Inflammatory macrophage treated with lipopolysaccharide for 1 hour (primary cell): ENCODE measurements at places on chromosomes 11 and 22.

DNA sequence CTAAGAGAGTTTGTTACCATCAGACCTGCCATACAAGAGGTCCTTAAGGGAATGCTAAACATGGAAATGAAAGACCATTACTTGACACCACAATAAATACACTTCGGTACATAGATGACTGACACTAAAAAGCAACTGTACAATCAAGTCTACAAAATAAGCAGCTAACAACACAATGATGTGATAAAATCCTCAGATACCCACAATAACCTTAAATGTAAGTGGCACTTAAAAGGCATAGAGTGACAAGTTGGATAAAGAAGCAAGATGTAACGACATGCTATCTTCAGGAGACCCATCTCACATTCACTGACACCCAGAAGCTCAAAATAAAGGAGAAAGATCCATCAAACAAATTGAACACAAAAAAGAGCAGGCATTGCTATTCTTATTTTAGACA is 107.6 kb downstream of the LRRC4C start:
- DNase-seq = no peak

DNA sequence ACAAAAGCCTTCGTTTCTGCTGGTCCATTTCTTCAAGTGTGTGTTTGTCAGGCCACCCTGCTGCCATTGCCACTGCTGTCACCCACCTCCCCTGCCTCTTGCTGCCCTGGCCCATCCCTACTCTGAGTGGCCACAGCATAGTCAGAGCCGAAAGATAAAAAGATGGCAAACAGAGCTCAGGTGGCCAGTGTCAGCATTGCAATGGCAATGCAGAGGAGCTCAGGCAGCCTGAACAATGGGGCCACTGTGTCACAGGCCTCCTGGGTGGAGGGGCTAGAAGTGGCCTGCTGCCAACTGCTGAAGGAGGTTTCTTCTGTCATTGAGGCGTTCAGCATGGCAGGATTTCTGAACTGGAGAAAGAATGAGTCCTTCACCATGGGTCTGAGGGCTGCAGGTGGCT is 137.1 kb downstream of the CSNK2A3 start:
- DNase-seq = no peak

GRCh38 chr22:39997939-39998726 is 3.4 kb downstream of the FAM83F start:
- DNase-seq = no peak

GRCh38 chr11:5476186-5476819 is 12.2 kb upstream of the OR52D1 start:
- peak; percentile 65 for DNase-seq

- DNase-seq = no peak
Observed at GRCh38 chr22:43919106-43919973, 4.3 kb upstream of the PNPLA3 start.

GRCh38 chr11:22520521-22520920 is 105.1 kb downstream of the FANCF start:
- DNase-seq = no peak

DNA sequence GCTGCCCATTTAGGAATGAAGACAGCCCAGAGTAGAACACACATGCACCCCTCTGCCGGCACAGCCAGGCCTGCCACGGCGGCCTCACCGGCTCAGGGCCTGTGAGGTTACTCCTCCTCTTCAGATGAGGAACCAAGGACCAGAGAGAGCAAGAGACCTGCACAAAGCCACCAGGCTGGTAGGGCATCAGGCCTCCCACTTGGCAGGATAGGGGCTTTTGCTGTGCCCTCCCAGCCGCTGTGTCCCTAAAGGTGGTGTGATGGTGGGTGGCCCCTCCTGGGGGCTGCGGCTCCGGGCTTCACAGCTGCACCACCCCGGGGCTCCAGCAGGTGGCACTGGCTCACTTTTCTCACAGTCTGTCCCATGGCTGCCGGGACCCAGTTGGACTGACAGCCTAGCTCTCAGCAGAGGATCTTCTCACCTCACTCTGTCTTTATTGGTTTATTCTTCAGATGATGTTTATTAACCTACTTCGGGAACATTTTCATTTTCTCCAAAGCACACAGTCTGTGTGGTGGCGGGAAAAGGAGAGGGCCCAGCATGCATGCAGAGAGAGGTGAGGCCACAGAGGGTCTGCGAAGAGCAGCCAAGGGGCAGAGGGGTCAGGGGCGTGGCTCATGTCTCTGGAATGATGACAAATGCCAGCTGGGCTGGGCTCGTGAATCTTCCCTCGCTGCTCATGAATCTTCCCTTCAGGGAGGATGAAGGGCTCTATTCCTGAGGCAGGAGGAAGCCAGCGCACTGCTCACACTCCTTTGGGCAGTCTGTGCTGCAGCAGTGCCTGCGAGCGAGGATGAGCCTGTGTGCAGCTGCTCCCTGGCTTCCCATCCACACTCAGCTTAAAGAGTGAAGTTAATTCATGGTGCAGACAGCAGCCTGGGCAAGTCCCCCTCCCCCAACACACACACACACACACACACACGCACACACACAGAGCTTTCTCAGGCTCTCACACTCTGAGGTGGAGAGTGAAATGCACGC is 101.1 kb upstream of the PITPNB start:
- DNase-seq = peak; percentile 65

- DNase-seq = peak; percentile 27
Observed at GRCh38 chr11:44927174-44927661, 23.5 kb downstream of the TP53I11 start.

DNA sequence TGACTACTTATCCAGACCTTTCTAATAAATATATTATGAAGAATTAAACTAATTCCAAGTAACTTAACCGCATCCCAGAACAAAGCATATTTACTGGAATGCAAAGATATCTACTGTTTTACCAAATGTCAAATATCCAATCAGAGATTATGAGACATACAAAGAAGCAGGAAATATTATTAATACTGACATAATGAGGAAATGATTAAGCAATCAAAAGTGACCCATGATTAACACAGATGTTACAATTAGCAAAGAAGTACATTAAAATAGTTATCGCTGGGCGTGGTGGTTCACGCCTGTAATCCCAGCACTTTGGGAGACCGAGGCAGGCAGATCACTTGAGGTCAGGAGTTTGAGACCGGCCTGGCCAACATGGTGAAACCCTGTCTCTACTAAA is 105.2 kb downstream of the WNT7B start:
- no peak for DNase-seq

- DNase-seq = no peak
Observed at GRCh38 chr11:78415338-78415737, 2.3 kb downstream of the GAB2 start.

- no peak for DNase-seq
Observed at GRCh38 chr11:108915666-108916065, 250.8 kb downstream of the DDX10 start.

DNA sequence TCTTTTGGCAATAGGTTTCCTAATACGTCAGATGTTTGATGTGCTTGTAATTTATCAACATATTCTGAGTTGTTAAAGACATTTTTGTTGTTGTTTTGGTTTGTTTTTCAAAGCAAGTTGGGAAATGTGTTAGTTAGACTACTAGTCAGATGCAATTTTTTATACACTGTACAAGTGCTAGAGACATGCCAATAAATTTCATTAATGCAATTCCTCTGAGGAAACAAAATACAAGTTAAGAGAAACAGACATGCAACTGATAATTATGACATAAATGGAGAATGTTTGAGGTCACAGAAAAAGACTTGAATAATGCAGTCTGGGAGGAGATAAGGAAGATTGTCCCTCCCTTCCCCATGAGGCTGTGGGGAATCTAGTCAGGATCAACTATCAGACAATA is 5.9 kb downstream of the OR51T1 start:
- no peak for DNase-seq
